Activated CD4-positive, alpha-beta T cell treated with anti-CD3 and anti-CD28 coated beads for 48 hours (primary cell): ENCODE measurements at places on chromosomes 6 and 20.

- DNase-seq = no peak
Observed at GRCh38 chr6:160036790-160037206, 67.9 kb downstream of the IGF2R start.

DNA sequence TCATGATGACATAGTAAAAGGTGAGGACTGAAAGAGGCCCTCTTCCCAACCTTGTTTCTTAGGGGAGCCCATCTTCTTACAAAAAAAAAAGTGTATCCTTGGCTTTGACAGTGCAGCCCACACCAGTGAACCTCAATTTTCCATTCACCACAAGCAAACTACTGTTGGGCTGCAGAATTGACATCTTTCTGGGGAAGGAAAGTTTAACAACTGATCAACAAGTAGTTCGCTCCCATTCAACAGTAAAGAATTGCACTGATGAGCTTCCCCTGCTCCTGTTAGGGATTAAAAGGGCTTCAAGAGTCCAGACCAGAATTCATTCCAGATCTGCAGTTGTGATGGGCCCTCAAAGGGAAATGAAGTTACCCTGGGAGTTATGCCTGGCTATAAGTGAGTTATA, 13.9 kb upstream of the CLIC5 start:
- no peak for DNase-seq

DNA sequence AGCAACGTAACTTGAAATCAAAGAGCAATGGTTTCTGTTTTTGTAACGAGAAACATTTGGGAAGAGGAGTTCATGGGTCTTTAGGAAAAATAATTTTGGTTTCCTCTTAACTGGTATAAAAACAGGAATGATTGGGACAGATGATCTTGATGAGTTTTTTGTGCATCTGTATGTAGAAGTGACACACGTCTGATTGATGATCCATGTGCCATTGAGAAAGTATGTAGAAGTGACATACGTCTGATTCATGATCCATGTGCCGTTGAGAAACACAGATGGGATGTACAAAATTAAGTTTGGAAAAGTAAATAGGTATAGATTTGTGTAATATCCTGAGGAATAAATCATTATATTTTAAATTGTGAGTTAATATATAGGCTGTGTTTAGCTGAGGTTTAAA, 2.1 kb downstream of the KIAA1586 start:
- no peak for DNase-seq

GRCh38 chr20:4848041-4848440, 126.3 kb downstream of the PRND start:
- DNase-seq = no peak

DNA sequence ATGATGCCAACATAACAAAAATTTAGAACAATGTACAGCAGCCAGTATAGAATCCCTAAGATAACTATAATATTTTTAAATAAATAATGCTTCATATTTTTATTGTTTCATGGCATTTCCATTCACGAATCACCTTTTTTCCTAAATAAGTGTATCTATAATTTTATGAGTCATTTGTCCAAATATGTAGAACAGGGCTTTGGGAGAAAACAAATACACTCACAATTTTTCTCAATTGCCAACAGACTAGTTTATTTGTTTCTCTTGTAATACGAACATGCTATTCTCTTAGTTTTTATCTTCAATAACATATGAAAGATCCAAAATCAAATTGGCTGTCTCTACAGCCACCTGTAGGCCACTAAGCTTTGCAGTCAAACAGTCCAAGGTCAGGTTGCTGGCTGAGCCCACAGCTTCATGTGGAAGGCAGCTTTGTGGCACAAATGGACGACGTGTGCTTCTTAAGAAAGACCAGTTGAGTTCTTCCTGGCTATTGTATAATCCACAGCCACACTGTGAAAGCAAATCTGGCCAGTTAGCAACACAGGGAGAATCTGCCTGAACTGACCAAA, 29.0 kb downstream of the MKKS start:
- DNase-seq = no peak

GRCh38 chr6:165562421-165563090, 100.5 kb downstream of the PDE10A start:
- DNase-seq = no peak

GRCh38 chr6:145842693-145843546, 28.3 kb upstream of the FBXO30 start:
- DNase-seq = no peak

DNA sequence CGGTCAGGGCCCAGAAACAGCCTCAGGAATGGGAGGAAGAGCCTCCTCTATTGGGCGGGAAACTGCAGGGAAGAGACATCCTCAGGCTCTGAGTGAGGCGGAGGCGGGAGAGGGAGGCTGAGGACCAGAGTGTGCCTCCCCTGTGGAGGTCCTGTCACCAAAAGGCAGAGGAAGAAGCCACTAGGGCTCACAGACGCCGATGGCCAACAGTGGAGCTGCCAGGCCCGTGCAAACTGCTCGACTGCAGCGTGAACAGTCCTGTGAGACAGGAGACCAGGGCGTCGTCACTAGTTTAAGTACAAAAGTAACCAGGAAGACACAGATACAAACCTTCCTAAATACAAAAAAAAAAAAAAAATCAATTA, 82.7 kb downstream of the TAF4 start:
- no peak for DNase-seq
